Cortex of kidney (tissue), 1 donor: ENCODE measurements at places on chromosomes 4 and X.

- DNase-seq: peak; percentile 5
These were observed 86.5 kb downstream of the MAGED4 start for GRCh38 chrX:52271206-52271605.

- DNase-seq: no peak
These were observed 8.4 kb upstream of the C4orf54 start for GRCh38 chr4:99665983-99666382.

- no peak for DNase-seq
These were observed 153.8 kb downstream of the DCLK2 start for GRCh38 chr4:150232029-150232428.

DNA sequence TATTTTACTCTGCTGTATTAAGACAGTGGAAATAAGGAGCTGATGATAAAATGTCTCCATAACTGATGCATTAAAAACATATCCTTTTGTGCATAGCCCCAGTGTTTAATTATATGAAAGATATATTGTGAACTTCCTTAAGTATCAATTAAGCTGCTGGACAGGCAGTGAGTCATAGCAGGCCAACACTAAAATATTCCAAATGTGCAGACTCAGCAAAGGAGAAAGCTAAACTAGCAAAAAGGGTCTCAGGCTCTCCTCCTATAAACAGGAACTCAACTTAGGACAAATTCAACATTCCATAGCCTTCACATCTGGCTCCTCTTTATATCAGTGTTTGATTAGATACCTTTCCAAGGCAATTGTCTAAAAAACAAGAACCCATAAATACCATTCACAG is 15.6 kb downstream of the TNMD start:
- DNase-seq: no peak

- DNase-seq: no peak
These were observed 168.4 kb downstream of the MAD2L1 start for GRCh38 chr4:119898211-119898610.

GRCh38 chrX:70132224-70132623 is 1.0 kb upstream of the IGBP1 start:
- DNase-seq: no peak

DNA sequence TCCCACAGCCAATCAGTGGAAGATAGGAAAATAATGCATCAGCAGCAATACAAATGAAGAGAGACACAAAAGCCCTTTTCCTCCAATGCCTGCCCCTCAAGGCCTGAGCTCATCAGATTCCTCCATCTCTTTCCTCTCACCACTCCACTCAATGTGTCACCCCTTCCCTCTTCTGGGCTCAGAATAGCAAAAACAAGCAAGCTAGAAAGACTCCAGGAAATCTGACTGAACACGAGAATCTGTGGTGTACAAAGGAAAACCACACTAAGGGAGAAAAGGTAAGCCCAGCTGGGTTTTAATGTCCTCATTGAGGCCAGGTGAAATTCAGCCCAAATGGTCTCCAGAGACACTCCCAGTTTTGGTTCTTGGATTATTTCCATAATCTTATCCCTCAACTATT is 46.3 kb downstream of the ARHGEF9 start:
- DNase-seq: no peak

DNA sequence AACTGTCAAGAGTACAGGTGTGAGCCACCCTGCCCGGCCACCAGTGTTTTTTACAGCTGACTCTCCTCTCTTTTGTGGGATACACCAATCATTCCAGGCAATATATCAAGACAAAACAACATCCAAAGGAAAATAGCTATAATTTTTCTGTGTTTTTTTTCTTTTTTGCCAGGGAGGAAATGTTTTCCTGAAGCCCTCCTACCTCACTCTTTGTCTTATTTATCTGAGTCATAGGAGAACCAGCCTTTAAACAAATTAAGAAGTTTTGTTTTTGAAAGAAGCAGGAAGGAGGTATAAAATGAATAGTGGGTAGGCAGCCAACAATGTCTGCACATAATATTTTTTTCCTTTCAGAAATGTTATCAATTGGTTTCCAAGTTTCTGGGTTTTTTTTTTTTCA is 493.9 kb downstream of the CCSER1 start:
- DNase-seq: no peak

DNA sequence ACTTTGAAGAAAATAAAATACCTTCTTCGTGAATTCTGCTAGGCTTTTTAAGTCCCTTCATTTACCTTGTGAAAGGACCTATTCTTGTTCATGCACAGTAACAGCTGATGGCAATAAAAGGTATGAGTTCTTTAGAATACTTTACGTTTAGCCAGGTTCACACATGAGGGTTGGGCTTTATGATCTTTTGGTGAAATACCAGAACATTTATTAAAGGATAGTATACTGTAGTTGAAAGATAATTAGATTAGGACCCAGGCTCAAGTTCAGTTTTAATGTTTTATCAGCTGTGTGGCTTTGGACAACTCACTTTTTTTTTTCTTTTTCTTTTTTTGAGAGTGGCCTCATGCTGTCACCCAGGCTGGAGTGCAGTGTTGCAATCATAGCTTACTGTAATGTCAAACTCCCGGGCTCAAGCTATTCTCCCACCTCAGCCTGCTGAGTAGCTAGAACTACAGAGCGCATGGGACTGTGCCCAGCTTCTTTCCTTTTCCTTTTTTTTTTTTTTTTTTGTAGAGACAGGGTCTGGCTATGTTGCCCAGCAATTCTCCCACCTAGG is 28.2 kb upstream of the NEIL3 start:
- DNase-seq: no peak

- DNase-seq: no peak
These were observed 841.6 kb upstream of the AADAT start for GRCh38 chr4:170931321-170931720.

DNA sequence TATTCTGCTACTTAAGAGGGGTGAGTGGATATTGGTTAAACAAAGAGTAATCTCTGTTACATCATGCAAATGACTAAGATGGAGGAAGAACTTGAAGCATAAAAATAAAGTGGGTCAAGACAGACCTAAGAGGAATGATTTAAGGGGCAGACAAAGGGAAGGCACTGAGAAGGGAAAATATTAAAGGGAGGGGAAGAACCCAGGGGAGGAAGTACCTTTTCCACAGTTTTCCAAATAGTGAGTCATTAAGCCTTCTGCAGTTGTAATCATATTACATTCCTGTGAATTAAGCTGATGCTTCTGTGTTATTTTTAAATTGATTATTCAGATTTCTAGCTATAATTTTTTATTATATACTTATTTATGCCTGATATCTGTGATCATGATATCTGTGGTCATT is 253.3 kb downstream of the CENPC start:
- DNase-seq: no peak

DNA sequence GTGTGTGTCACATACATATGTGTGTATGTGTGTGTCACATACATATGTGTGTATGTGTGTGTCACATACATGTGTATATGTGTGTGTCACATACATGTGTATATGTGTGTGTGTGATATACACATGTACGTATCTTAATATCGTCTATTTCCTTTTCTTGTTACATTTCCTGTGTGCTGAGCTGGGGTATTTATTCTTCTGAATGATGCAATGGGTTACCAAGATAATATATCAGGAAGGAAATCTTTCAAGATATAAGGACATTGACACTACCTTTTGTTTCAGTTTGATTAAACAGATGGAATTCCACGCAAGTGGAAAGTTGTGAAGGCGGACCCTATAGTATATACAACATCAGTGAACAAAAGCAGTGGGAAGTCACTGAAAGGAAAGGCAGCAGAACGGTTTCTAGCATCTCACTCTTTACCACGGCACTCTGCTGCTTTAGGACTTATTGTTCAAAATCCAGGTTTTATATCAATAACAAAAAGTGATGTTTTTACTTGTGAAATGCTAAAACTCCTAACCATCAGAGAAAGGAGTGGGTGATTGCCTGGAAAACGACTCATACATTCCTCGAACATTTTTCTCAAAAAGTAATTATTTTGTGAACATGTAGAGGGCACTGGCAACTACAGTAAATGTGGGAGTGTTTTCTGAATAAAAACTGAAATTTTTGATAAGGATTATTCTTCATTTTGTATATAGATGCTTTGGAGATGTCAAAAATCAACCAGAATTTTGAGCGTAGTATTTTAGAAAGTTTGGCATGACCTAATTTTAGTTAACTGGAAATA is 43.1 kb upstream of the IL21 start:
- no peak for DNase-seq

DNA sequence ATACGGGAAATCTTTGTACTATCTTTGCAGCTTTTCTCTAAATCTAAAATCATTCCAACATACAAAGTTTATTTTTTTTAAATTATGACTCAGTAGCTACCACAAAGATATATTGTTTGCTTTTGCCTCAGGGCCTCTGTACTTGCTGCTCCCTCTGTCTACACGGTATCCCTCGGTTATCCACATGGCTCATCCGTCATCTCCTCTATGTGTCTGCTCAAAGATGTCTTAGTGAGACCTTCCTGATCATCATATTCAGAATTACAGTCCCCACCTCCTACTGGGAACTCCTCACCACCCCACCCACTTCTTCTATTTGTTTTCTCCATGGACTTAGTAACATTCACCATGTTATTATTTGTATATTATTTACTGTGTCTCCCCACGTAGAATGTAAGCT is 107.8 kb downstream of the PARM1 start:
- no peak for DNase-seq

DNA sequence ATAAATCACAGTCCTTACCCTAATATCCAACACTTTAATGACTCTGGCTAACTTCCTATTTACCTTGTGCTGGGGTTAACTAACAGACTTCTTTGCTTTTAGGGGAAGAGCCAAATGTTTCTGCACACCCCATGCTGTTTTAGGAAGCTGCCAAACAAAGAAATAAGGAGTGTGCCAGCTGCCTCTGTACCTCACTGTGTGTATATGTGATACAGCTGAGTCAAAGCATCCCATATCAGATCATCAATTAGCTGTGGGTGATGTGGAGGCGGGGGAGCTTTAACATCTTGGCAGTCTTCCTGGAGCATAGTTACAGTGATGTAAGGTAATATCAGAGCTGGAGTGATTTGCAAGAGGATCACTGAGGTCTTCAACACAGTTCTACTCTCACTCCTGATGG is 95.4 kb downstream of the COL25A1 start:
- no peak for DNase-seq

DNA sequence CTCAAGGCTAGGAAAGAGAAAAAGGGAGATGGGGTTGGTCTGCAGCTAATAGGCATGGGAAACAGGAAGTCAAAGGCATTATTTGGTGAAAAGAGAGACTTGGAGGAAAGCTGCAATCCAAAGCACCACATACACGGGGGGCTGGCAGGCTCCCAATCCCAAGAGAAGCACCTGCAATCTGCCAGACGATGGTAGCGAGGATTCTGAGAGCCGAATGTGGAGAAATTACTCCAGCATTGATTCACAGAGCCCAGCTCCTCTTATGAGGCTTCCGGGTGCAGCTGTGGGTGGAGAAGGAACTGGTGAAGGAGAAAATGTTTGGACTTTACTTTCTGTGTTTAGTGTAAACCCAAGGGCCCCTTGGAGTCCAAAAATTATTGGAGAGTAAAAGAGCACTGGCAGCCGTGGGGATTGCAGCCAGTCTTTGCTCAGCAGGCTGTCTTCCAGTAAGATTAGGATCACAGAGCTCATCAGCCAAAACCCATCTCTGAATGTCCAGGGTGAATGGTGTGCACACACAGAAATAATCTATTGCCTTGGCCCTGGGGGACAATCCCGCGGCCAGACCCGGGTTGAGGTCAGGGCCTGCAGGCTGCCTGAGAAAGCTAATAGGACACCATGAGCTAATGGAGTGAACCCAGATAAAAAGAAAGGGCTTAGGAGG is 197.6 kb downstream of the KIT start:
- DNase-seq: no peak

- DNase-seq: no peak
These were observed 126.9 kb upstream of the CBR4 start for GRCh38 chr4:169136796-169137557.

- DNase-seq: no peak
These were observed 45.5 kb downstream of the TMEM144 start for GRCh38 chr4:158255727-158256324.

DNA sequence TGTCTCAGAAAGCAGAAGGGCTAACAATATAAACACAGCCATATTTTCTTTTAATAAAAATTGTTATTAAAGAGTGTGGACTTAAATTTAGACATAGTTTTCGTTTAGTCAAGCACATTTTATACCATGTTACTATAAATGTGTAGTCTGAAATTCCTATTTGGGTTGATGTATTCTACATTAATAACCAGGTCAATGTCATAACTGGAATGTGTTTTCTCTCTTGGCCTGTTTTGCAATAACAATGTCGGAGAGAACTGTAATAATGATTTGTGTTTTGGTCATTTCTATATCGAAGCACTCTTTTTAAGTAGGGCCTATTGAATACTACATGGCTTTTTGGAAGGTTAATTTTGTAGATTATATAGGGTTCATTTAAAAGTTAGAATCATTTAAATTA is 5.5 kb downstream of the USO1 start:
- no peak for DNase-seq

DNA sequence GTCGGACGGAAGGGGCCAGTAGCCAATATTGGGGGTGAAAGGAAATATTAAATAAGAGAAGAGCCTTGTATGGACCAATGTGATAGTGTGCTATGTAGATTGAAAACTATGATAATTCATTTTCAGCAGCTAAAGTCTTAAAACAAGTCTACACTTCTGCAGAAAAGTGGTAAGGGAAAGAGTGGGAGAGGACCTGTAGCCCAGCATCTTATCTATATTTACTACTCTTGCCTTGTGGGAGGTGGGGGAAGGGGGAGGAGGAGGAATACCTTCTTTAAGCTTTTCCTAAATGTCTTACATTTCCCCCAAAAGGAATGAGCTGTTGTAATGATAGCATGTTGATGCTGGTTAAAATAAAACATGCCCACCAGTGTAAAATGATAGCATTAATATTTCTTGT is 220.0 kb upstream of the SPRY1 start:
- no peak for DNase-seq

DNA sequence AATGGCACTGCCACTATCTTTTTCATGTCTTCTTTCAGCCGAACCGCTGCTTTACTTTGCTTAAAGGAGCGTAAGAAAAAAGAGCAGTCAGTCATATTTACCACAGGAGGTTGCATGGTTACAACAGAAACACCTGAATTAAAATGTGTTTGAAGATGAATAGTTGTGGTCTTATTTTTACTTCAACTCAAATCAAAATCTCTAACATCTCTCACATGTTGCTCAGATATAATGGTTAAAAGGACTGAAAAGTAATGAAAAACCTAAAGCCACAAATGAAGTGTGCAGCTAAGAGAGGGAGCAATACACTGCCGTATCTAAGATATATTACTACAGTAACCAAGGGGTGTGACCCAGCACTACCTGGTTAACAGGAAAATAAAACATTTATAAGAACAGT is 27.4 kb downstream of the FAM13A start:
- DNase-seq: no peak

- no peak for DNase-seq
These were observed 674.3 kb upstream of the MAGEB2 start for GRCh38 chrX:29541038-29541437.

GRCh38 chr4:17426222-17426621 is 85.7 kb downstream of the QDPR start:
- no peak for DNase-seq

- no peak for DNase-seq
These were observed 81.7 kb upstream of the GPM6B start for GRCh38 chrX:13898603-13899002.

DNA sequence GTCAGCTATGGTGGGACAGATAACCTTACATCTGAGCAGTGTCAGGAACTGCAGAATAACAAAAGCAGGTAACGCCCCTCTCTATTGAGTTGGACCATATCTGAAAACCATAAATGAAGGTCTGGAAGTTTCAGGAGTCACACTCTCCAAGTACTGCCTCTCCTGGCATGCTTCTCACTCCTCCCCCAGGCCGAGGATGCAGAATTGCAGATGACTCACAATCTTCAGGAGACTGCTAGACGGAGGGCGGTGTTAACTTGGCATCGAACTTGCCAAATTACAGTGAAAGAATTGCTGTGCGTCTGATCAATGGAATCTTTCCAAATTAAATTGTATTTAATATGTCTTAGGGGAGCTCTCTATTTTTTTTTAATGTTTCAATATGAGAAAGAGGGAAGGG is 67.1 kb upstream of the TRIM2 start:
- no peak for DNase-seq
